ENCODE measurements at places on chromosomes 11 and 22. TPM values are rescaled to one million over a fixed set of nuclear protein-coding genes. Genes with fewer than 3 reads are reported as not detected.

LYVE1 gene
- total RNA-seq, result 36.1 TPM

GALNT18 gene
- total RNA-seq, result 27.8 TPM

RAB38 gene
- total RNA-seq, result 0.84 TPM

CASP1 gene
- total RNA-seq, result 8.6 TPM

SMIM35 gene
- total RNA-seq, result not detected

ABCG4 gene
- 0.30 TPM for total RNA-seq

SHISAL1 gene
- 1.0 TPM for total RNA-seq

MMP3 gene
- 6.1 TPM for total RNA-seq

APOBEC3B gene
- total RNA-seq, result 0.60 TPM

DNA sequence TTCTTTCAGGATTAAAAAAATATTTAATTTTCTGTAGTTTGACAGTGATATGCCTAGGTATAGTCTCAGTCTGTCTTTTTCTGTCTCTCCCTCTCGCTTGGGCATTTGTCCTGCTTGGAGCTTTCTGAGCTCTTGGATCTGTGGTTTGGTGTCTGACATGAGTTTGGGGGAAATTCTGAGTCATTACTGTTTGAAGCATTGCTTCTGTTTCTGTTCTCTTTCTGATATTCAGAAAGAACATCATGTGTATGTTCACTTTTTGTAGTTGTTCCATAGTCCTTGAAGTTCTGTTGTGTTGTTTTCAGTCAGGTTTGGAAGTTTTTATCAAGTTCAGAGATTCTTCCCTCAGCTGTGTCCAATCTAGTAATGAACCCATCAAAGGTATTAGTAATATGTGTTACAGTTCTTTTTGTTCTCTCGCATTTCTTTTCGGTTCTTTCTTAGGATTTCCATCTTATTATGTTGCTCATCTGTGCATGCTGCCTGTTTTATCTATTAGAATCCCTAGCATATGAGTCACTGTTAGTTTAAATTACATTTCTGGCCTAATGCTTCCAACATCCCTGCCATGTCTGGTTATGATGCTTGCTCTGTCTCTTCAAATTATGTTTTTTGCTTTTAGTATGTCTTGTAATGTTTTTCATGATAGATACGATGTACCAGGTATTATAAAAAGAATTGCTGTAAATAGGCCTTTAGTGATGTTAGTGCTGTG is 48.4 kb downstream of the DDX10 start:
- no peak for DNase-seq

DNA sequence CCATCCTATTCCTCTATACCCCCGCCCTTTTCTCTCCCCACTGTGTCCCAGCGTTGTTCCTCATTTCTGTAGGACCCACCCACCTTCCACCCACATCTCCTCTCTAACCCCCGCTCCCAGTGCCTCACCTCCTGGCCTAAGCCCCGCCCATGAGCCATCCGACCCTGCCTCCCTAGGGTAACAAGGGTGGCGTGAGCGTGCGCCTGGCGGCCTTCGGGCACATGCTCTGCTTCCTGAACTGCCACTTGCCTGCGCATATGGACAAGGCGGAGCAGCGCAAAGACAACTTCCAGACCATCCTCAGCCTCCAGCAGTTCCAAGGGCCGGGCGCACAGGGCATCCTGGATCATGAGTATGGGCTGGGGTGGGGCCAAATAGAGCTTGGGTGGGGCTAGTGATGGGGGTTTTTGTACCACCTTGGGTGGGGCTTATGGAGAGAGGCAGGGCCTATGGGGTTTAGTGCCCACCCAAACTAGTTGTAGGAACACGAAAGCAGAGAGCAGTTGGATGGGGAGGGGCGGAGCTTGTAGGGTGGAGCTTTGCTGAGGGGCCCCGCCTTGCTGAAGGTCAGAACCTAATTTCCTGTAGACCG is 4.5 kb downstream of the INPP5J start:
- DNase-seq, result no peak

- no peak for DNase-seq
Observed at GRCh38 chr11:77503006-77503405, 29.1 kb upstream of the PAK1 start.

- peak; percentile 60 for DNase-seq
Observed at GRCh38 chr22:37681556-37682049, 4.5 kb upstream of the NOL12 start.

DNA sequence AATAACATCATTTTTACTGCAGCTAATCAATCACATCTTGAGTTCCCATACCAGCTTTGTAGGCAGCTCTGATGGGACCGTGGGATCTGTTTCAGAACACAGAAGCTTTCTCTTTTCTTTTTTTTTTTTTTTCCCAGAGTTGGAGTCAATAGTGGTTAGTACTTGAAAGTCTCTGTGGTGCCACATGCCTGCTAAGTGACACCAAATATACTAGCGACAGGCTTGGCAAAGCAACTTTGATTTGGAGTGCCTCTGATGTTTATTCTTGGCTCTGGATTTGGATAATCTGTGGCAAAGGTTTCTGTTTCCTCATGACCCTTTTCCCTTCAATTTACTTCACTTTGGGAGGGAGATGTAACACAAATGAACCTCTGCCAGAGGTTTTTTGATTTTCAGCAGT is 681.4 kb upstream of the TENM4 start:
- no peak for DNase-seq

GRCh38 chr11:128416976-128417375 is 170.4 kb downstream of the ETS1 start:
- no peak for DNase-seq

GRCh38 chr11:12192794-12193514 is 82.6 kb downstream of the MICAL2 start:
- no peak for DNase-seq

GRCh38 chr11:20477418-20478090 is 90.0 kb downstream of the PRMT3 start:
- no peak for DNase-seq

GRCh38 chr11:128904656-128905344 is 13.6 kb downstream of the KCNJ5 start:
- no peak for DNase-seq

- DNase-seq, result no peak
Observed at GRCh38 chr11:95339086-95339901, 108.3 kb upstream of the SESN3 start.

DNA sequence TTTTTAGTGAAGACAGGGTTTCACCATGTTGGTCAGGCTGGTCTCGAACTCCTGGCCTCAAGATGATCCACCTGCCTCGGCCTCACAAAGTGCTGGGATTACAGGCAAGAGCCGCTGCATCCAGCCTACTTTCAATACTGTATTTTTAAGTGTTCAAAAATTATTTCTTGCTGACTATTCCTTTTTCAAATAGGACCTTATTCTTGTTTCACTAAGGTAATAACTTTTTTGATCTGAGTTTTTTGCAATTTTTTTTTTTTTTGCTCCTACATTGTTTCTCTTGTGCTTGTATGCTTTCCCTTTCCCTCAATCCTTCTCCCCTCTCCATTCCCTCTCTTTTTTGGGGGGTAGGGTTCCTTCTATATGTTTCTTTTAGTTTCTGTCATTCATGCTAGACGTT is 73.1 kb downstream of the FAM168A start:
- no peak for DNase-seq

DNA sequence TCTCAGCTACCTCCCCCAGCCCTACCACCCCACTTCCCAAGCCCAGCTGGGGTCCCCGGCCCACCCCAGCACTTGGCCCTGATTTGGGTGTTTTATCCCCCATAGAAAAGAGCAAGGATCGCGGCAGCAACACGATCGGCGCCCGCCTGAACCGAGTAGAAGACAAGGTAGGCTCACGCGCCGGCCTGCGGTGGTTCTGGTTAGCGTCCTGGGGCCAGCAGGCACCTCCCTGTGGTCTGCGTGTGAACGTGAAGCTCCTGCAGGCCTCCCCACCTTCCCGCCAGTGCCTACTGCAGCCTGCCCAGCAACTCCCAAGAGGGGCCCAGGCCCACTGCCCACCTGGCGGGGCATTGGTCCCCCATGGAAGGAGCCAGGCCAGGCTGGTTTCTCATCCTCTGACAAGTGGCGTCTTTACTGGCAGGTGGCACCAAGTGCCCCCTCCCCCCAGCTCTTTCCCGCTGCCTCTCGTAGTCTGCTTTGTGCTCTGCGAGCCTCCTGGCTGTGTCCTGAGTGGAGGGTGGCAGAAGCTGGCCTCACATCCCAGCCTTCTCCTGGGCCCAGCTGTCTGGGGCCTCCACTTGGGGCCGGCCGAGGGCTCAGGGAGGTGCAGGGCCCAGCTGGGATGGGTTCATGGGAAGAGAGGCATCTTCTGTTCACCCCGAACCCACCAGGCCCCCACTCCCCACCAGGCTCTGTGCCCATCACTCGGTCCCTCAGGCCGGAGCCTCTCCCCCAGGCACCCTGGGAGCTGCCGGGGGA is 78.3 kb upstream of the KCNQ1OT1 start:
- DNase-seq, result no peak

GRCh38 chr11:57610170-57610569 is 12.7 kb downstream of the SERPING1 start:
- no peak for DNase-seq

DNA sequence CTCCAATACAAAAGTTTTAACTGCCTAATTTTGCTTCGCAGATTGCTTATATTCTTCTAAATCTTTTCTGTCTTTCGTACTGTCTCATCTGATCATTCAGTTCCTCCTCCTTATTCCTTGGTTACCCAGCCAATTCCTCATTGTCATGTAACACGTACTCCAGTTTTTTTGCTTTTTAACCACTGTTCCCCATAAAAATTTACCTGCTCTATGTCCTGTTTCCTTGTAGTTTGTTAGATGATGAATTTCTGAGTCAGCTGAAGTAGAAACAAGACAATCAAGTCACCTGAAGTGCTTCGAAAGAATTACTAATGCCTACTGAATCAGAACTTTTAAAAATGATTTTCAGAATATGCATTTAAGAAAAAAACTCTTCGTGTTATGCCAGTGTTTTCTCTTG is 150.6 kb downstream of the CNTN5 start:
- DNase-seq, result no peak

DNA sequence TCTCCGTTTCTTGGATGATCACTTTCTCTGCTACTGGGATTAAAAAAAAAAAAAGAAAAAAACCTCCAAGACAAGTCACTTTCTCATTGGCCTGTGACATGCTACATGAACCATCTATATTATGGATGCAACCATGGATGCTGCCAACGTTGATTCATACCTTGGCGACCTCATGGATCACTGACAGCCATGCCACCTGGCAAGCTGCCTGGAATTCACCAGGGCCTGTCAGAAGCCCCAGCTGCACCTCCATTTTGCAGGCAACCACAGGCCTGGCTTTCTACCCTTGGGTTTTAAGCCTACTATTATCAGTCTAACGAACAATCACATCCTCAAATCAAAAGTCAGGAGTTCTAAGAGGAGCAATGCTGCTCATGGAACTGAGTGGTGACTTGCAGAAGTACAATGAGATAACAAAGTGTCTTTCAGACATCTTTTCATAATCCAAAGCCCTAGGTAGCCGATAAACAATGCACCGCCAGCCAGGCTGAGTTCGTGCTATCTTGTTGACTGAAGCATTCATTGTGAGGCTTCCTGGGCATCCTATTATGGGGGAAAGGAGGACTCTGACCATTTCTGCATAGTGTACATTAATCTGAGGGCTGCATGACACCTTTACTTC is 48.0 kb upstream of the CADM1 start:
- no peak for DNase-seq
